ENCODE measurements at places on chromosomes 6 and 20.

GRCh38 chr20:36574366-36575135 lies 1.2 kb downstream of the TGIF2 start:
- DNase-seq, result peak; percentile 42

DNA sequence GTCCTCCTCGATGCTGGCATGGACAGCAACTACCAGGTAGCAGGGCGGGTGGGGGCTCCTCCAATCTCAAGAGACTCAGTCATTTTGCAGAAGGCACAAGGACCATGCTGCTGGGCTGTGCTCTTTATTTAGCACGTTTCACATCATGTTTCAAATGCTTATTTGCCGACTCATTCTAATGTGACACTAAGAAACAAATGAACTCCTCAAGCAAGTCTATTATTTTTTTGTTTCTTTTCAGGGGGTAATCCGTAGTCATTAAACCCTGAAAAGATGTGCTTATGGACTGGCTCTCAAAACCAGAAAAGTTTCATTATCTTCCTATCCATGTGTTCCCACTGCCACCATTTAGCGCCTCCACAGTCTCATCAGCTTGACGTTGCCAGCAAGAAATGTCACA lies 92.9 kb downstream of the ANKS1A start:
- DNase-seq, result no peak

DNA sequence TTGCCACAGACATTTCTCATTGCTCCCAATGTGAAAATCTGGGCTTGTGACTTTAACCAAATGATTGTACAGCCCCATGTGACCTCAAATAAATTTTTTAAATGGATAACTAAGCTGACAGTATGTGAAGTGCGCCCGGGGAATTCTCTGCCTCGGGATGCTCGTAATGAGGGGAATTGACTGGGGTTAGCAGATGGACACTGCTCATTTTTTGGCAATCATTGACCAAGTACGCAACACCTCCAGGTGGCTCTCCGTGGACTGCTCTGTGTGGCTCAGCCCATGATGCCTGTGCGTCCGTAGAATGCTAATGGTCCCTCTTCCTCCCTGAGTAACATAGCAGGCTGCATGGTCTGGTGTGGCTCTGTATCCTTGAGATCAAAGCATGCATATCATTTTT lies 42.4 kb downstream of the FARS2 start:
- DNase-seq, result no peak

DNA sequence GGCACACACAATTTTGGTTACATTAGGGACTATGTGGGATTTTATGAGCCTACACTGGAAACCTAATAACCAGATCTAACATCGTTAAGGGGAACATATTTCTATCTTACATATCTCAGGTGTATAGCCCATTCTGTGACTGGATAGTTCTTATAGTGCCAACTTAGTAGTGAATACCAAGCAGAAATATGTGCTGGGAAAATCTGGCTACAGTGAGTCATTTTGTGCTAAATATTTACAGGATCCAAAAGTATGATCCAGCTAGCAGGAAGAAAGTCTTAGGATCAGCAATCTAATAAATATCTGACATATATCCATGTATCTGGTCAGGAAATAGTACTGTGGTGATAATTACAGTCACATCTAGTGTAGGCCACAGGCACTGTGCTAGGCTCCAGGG lies 94.6 kb upstream of the INSM1 start:
- no peak for DNase-seq

DNA sequence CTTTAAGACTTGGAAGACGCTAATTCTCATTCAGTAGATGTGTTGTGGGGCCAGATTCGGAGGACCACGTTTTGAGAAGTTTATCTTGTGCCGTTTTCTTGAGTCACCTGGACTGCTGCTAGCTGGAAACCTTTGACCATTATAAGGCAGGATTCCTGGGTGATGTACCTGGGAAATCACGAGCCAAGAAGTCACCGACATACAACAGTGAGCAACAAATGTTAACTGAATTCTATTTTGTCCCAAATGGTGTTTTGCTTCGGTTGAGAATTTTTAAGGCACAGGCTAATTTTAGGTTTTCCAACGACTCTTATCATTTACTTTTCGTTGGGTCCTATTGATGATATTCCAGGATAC lies 93.4 kb upstream of the BTN3A2 start:
- DNase-seq, result no peak

Measured in activated T-cell treated with anti-CD3 and anti-CD28 coated beads for 48 hours (primary cell).